Activated CD8-positive, alpha-beta memory T cell treated with anti-CD3 and anti-CD28 coated beads, Interleukin-2, amount 50 U/mL, for 4 hours (primary cell): ENCODE measurements at places on chromosomes 12 and 14.

DNA sequence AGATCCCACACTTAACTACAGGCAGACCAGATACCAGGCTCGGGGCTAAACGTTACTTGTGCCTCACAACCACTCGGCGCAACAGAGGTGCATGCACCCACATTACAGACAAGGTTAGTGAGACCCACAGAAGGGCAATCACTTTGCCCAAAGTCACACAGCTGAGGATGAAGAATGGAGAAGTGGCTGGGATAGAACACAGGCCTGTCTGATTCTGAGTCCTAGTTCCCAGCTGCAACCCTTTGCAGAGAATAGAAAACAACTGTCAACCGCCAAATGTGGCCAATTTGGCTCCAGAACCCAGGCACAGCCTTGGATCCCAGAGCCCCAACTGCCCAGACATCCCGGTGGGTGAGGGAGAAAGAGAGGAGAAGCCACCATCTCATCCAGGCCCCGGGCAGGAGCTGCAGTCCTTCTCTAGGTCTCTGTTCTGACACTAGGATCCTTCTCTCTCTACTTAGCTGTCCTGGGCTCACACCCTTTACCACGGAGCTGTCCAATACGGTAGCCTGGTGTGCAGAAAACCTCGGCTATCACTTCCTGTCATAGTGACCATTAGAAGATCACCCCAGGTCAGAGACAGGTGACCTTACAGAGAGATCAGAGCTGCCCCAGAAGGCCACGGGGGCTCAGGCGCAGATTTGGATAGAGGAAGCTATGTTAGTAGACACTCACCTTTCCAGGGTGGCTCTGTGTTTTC, 59.1 kb downstream of the FAM222A start:
- DNase-seq, result no peak

GRCh38 chr14:51595881-51596455, 55.7 kb upstream of the FRMD6 start:
- no peak for DNase-seq

GRCh38 chr12:116534311-116535121, 24.7 kb upstream of the MAP1LC3B2 start:
- DNase-seq, result no peak

DNA sequence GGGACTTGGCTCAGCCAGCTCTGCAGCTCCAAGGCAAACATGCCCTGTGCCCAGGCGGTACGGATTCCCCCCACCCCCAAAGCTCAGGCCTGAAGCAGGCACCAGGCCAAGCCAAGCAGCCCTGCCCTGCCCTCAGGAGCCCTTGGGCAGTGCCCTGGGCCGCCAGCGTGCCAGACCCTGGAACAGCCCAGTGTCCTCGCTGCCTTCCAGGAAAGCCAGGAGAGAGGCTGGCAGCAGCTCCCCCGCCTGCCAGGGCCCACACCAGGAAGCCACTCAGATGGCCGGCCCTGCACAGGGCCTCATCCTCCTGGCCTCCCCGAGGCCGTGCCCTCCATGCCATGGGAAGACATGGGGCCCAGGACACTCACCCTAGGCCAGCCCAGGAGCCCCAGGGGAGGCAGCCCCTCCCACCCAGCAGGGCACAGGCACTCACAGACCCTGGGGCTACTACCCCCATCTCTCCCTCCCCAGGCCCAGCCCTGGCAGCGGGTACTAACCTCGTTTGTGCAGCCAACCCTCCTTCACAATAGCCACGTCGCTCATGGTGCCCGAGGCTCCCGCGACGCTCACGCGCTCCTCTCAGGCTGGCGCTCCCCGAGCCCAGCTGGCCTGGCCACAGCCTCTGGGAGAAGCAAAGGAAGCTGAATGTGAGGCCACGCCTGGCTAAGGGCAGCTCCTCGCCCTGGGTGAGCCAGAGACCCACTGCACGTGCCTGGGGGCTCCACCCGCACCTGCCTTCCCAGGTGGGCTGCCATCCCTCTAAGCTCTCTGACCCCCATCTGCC, 3.3 kb downstream of the AKT1 start:
- DNase-seq, result no peak
